NCI-H1694 treated with DMSO at 0.1 percent for 48 hours (cell line): ENCODE measurements at places on chromosomes 16 and 17.

DNA sequence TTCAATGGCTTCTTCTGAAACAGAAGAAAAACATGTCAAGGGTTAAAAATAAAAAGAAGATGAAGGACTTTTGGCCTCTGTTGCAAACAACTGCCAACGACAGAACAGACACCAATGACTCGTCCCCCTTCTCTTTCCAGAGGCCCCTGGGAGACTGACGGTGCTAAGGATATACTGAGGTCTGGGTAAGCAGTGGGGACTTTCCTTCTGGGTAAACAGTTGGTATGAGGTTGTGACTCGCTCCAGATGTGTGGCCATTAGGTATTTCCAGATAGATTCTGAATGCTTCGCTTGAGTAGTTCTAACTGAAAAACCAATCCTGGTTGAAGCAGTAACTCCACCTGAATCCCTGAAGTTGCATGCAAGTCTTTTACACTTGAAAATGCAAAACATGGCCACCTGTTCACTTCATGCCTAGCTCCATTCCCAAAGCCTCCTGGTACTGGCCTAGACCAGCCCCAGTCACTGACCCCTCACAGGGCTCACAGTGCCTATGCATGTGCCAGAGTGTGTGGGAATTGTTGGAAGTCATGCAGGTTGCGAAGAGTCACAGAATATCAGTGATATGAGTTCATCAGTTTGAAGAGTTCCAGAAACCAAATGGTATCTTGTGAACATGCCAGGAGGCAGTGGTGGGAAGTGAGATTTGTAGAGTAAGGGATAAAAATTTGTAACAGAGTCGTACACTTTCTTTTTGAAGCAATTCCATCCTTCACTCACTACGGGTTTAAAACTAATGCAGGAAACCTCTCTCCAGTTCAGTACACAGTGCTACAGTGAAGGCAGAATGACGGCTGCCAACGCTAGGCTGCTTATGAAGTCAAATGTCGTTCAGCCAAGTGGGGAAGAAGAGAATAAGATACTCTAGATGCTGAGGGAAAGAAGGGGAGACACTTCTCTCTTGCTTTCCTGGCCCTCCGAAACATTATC, 217.8 kb downstream of the ZFHX3 start:
- DNase-seq, result no peak

DNA sequence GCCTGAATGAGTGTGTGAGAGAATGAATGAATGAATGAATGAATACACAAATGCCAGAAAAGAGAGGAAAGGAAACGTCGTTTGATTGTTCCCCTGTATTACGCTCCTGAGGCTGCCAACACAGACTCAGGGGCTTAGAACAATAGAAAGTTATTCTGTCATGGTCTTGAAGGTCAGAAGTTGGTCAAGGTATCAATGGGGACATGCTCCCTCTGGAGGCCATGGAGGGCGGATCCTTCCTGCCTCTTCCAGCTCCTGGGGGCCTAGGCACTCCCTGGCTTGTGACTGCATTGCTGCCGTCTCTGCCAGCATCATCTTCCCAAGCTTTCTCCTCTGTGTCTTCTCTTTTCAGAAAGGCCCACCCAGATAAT, 1.5 kb upstream of the SLC38A8 start:
- no peak for DNase-seq

DNA sequence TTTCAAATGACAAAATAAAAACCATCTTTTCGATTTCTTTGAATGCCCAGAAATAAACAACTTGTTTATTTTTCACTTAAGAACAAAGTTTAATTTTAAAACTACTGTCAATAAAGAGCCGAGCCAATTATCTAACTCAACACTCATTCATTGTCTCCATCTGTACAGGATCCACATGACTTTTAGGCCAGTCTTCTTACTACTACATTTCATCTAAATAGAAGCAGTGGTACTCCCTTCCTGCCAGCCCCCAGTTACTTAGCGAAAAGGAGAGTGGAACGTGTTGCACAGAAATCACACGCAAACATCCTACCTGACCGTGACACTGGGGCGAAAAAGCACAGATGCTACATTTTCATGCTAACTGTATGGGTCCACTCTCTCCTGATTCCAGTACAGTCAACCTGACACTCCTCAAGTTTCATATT, 1.2 kb downstream of the GNA13 start:
- no peak for DNase-seq

GRCh38 chr17:62821189-62822079, 13.3 kb upstream of the MARCHF10 start:
- no peak for DNase-seq

DNA sequence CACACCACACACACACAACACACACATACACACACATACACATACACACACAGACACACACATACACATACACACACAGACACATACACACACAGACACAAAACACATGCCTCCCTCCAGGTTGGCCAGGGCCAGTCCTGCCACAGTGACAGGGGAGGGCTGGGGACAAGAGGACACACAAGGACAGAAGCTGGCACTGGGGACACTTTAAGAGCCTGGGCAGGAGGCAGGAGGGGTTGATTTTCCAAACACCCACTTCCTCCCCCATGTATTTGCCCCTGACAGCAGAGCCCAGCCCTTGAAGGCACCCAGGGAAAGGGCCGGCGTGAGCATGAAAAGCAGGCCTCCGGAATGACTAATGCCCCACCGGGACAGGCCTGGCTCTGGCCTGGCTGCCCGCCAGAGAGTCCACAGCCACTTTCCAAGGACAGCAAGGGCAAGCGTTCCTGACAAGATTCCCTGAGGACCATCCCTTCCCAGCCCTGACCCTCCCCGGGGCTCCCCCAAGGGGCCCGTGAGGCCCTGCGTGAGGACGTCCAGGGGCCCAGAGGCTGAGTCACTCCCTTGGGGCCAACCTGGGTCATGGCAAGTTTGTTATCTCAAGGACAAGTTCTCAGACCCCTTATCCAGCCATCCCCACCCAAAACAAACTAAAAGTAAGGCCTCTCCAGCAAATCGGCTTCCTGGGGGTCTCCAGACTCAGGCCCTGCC, 235.6 kb downstream of the ZNF423 start:
- no peak for DNase-seq

DNA sequence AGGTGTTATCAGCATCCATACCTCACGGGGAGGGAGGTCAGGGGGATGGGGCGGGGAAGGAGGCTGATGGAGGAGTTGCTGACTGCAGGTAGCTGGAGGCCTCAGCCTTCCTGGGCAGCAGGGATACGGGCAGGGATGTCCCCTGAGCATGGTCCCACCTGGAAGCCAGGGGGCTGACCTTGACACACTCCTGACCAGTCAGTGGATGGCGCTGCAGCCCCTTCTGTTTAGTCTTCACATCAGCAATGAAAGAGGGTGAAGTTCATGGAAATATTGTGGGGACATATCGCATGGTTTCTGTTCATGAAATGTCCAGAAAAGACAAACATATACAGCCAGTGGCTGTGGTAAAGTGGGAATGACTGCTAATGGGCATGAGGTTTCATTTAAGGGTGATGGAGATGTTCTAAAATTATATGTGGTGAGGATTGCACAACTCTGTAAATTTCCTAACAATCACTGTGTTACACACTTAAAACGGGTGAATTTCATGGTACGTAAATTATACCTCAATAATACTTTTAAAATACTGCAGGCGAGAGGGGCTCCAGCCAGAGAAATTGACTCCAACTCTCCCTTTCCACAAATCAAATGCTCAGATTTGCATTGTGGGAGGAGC, 489.6 kb downstream of the CDH13 start:
- DNase-seq, result no peak

GRCh38 chr16:16012144-16012543, 62.7 kb downstream of the ABCC1 start:
- no peak for DNase-seq

DNA sequence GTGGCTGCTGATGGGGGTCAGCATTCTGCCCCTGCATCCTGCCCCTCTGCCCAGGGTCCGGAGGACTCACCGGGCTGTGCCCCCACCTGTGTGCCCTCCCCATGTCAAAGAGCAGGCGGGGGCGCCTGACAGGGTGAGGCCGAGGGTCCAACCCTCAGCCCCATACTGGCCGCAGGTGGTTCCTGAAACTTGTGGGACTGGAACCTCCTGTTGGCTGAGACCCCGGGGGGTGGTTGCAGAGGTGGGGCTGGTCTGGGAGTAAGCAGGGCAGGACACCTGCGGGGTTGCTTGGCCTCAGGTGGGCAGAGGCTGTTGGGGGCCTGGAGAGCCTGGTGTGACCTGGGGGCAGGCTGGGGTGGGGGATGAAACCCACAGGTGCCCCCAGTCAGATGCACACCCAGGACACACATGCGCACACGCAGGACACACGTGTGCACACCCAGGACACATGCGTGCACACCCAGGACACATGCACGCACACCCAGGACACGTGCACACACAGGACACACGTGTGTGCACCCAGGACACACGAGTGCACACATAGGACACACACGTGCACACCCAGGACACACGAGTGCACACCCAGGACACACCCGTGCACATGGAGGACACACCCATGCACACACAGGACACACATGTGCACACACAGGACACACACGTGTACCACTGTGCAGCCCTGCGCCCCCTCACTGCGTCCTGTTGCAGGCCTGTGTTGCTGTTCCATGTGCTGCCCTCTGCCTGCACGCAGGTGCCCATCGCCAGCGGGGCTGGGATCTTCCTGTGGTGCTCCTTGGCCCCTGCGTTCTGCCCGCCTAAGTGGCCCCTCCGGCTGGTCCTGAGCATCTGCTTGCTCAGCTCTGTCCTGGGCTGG, 31.4 kb downstream of the SOX8 start:
- DNase-seq, result no peak

DNA sequence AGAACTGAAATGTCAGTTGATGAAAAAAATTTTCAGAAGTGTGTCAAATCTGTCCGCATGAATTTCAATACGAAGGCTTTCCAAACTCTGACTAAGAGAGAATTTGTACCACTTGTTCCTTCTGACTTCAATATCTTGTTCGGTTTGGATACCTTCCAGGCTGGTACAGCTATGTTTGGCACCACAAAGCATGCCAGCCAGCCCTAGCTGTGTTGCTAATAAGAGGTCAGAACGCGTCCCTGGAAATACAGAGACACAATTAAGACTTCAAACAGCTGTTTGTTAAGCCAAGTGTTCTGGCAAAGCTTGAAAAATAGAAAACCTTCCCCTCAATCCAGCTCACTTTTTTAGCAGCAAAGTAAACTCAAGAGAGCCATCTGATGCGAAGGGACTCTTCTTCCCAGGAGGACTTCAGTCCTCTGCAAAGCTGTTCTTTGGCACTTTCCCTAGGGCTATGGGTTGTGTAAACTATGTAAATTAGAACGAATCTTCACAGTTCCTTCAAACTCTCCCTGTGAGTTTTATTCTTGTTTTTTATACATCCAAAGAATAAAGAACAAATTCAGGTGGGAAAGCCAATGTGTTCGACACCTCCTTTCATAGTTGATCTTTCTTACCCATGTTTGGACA, 35.1 kb downstream of the GRB2 start:
- no peak for DNase-seq

- DNase-seq, result peak; percentile 18
Measured at GRCh38 chr17:732067-732901, at the start of gene TLCD3A. Gene TLCD3A (plus strand): TSS chr17:732596. CDS start chr17:732648, 52 bp downstream.

DNA sequence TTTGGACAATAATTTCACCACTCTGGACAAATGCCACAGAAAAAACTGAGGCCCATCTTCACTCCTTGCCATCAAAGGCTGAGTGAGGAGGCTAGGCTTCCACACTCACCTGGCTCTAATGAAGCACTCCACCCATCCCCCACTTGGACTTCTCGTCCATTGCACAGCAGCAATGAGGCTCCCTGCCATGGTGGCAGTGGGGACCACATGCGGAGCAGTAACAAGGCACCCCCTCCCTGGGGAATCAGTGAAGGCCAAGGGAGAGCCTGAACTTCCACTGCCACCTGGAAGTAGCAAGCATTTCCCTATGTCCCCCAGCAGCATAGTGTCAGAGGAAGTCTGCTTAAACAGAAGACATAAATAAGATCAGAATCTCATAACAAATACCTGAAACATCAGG, 2.0 kb upstream of the GOSR1 start:
- DNase-seq, result no peak

- no peak for DNase-seq
Measured at GRCh38 chr17:30780343-30780742, 44.1 kb downstream of the CRLF3 start.

DNA sequence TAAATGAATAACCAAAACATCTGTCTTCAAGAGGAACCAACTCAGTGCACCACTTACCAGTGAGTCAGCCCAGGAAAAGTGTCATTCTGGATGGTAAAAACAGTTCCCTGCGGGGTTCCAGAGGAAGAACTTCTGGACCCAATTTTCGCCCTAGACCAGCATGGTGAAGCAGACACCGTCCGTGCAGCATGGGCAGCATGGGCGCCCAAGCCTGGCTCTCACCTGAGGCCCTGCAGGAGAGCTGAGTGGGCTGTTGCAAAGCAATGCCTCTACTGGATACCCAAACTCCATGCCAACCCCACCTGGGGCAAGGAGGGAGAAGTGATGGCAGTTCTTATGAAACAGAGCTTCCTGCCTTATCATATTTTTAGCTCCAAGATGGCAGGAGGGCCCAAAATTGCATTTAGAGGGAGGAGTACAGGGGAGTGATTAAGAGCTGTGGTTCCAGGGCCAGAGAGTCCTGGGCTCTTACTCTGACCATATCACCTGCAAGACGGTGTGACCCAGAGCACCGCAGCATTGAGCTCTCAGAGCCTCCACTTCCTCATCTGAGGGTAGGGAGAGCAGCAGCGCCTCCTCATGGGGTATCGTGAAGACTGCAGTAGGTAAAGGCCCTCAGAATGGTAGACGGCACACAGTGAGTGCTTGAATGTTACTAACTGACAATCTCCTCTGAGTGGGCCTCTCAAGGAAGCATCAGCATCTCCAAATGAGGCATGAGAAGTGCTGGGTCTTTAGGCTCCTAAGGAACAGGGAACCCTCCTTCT, 16.6 kb upstream of the INPP5K start:
- peak; percentile 15 for DNase-seq

DNA sequence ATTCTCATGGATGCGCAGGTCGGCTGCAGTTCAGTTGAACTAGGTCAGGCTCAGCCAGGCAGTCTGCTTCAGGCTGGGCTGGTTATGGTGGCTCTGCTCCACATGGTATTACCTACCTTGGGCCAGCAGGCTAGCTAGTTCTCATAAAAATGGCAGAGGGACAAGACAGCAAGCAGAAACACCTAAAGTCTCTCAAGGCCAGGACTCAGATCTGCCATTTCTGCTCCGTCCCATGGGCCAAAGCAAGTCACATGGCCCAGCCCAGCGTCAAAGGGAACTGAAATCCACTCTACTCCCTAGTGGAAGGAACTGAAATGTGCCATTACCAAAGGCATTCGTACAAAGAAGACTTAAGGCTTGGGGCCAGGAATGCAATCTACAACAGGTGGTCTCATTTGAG, 160.0 kb downstream of the TMEM132E start:
- no peak for DNase-seq

GRCh38 chr17:66580184-66580955, 254.5 kb upstream of the CACNG5 start:
- no peak for DNase-seq

DNA sequence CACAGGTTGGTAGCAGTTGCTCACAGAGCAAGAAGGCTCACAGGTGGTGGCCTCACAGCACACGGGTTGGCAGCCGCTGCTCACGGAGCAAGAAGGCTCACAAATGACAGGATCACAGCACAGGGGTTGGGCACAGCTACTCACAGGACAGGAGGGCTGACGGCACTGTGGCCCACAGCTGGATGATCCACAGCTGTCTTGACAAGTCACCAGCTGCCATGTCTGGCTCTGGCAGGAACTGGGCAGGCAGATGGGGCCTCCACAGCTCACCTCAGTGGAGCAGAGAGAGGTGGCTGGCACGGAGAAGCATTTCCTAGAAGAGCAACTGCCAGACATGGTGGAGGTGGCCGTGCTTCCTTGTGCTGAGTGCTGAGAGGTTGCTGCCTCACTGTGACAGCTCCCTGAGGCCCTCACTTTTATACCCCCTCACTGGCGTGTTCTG, at the start of gene KRTAP16-1:
Gene KRTAP16-1 (minus strand): TSS at position 392 of the 442 bp plus-strand sequence. CDS start 56 bp downstream, at position 336.
- no peak for DNase-seq

GRCh38 chr16:31861455-31861854, 12.2 kb upstream of the ZNF267 start:
- DNase-seq, result no peak
